ENCODE measurements at places on chromosomes 7 and 10.

GRCh38 chr10:48536916-48537890, 67.7 kb downstream of the ARHGAP22 start:
- DNase-seq: no peak

DNA sequence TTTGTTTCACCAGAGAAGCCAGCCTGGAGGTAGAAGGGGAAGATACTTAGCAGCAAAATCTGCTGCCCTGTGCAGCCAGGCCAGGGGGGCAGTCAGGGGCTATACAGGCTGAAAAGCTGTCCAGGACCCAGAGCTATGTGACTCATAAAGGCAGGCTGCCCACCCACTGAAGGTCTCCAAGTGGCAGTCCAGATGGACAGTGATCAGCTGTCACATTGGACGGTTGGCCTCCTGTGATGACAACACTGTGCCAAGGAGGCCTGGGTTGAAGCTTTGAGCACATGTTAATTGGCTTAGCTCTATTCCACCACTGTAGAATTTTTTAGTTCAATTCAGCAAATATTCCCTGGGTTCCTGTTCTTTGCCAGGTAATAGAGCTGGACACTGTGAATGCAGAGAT, 577.3 kb upstream of the GALNT17 start:
- DNase-seq: no peak

DNA sequence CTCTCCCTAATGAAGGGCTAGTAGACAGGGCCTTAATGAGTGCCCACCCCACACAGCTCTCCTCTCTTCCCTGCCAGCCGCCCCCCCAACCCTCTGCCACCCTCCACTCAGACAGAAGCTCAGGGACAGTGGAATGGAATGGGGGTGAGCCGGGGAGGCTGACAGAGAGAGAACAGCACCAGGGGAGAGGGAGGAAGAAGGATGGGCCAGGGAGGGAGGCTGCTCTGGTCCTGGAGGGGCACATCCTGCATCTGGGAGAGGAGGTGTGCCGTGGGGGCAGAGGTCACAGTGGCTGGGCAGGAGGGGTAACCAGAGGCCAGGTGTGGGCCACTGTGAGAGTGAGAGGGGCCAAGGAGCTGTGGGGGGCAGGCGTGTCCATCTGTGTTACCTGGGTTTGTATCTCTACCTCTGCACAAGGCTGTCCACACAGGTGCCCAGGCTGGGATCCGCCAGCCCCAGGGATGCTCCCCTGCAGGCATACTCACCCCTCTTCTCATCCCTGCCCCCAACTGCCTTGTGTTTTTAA, 2.4 kb downstream of the NYAP1 start:
- DNase-seq: no peak

- DNase-seq: no peak
Measured at GRCh38 chr10:16429539-16429938, 7.3 kb upstream of the PTER start.

GRCh38 chr7:155217634-155218033, 80.0 kb upstream of the INSIG1 start:
- DNase-seq: no peak

GRCh38 chr7:127850195-127850594, 181.0 kb downstream of the LRRC4 start:
- no peak for DNase-seq

Measured in kidney glomerular epithelial cell (primary cell).